ENCODE measurements at places on chromosomes 5 and 9.

DNA sequence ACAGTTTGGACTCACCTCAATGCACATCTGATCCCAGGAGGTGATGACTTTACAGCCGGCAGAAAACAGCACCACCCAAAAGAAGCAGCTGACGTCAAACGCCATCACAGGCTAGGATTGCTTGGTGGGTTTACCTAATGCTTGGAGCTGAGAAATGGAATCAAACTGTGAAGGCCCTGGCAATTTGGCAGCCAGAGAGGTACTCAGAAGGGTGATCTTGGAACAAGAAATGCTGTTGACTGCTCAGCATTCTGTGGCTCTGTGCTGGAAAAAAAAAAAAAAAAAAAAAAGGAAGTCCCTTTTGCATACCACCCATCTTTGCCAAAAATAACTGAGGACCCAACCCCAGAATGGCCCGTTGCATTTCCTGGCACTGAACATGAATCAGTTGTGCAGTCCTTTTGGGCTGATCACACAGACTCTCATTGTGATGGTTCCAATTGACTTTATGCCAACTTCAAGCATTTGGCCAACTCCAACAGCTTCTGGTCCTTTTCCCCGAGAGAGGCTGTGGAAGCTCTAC is at the start of gene CD180:
Gene CD180, minus strand, starts transcription at position 263 of the 523 bp plus-strand sequence. Its CDS starts 158 bp downstream, at position 105.
- no peaks in the 10 kb centered on the region for H3K27me3 ChIP-seq
- no peak for DNase-seq
- H3K27ac ChIP-seq: no peak within 1 kb of the TSS
- peaks cover 4% of the 10 kb centered on the region for H3K4me1 ChIP-seq

GRCh38 chr5:54703565-54704255 is 186.2 kb downstream of the SNX18 start:
- H3K27me3 ChIP-seq: no peaks in the 10 kb centered on the region
- no peak overlapping the region for H3K27ac ChIP-seq
- no peaks in the 10 kb centered on the region for H3K36me3 ChIP-seq
- peaks cover 7% of the 10 kb centered on the region for H3K4me1 ChIP-seq
- DNase-seq: no peak
- no peak overlapping the region for H3K4me3 ChIP-seq

GRCh38 chr5:62342476-62342837 is 36.5 kb downstream of the KIF2A start:
- peaks cover 14% of the 10 kb centered on the region for H3K36me3 ChIP-seq
- DNase-seq: no peak
- no peak overlapping the region for H3K27ac ChIP-seq
- no peaks in the 10 kb centered on the region for H3K4me1 ChIP-seq
- no peaks in the 10 kb centered on the region for H3K27me3 ChIP-seq
- no peak overlapping the region for H3K4me3 ChIP-seq

GRCh38 chr5:59760785-59761348 is 132.7 kb downstream of the PDE4D start:
- H3K36me3 ChIP-seq: no peaks in the 10 kb centered on the region
- no peak overlapping the region for H3K27ac ChIP-seq
- no peak for DNase-seq
- H3K27me3 ChIP-seq: no peaks in the 10 kb centered on the region
- H3K4me3 ChIP-seq: no peak overlapping the region
- peaks cover 33% of the 10 kb centered on the region for H3K4me1 ChIP-seq

GRCh38 chr5:78112931-78113330 is 181.6 kb downstream of the AP3B1 start:
- peak overlapping the region; percentile 12 for H3K27ac ChIP-seq
- DNase-seq: no peak
- no peak overlapping the region for H3K4me3 ChIP-seq
- peaks cover 4% of the 10 kb centered on the region for H3K4me1 ChIP-seq
- H3K36me3 ChIP-seq: peaks cover 13% of the 10 kb centered on the region

GRCh38 chr9:28620011-28620410 is 1046.7 kb upstream of the C9orf72 start:
- H3K27ac ChIP-seq: no peak overlapping the region
- H3K4me3 ChIP-seq: no peak overlapping the region
- no peaks in the 10 kb centered on the region for H3K27me3 ChIP-seq

GRCh38 chr5:176904276-176904675 is 5.1 kb upstream of the HK3 start:
- H3K4me3 ChIP-seq: no peak overlapping the region
- no peaks in the 10 kb centered on the region for H3K27me3 ChIP-seq
- no peak for DNase-seq

- H3K27me3 ChIP-seq: no peaks in the 10 kb centered on the region
- peaks cover 37% of the 10 kb centered on the region for H3K4me1 ChIP-seq
- no peaks in the 10 kb centered on the region for H3K36me3 ChIP-seq
- no peak overlapping the region for H3K27ac ChIP-seq
- no peak for DNase-seq
Observed at GRCh38 chr5:139271201-139272027, 22.1 kb upstream of the MATR3 start.

GRCh38 chr5:2631758-2632157 is 119.7 kb downstream of the IRX2 start:
- H3K4me3 ChIP-seq: no peak overlapping the region
- H3K4me1 ChIP-seq: peaks cover 17% of the 10 kb centered on the region
- H3K27ac ChIP-seq: no peak overlapping the region
- H3K27me3 ChIP-seq: peaks cover 54% of the 10 kb centered on the region
- no peaks in the 10 kb centered on the region for H3K36me3 ChIP-seq
- DNase-seq: no peak

- DNase-seq: peak; percentile 79
- no peak overlapping the region for H3K4me3 ChIP-seq
- H3K36me3 ChIP-seq: no peaks in the 10 kb centered on the region
- H3K27ac ChIP-seq: no peak overlapping the region
- no peaks in the 10 kb centered on the region for H3K4me1 ChIP-seq
Observed at GRCh38 chr9:97386733-97387503, 25.0 kb upstream of the TDRD7 start.

DNA sequence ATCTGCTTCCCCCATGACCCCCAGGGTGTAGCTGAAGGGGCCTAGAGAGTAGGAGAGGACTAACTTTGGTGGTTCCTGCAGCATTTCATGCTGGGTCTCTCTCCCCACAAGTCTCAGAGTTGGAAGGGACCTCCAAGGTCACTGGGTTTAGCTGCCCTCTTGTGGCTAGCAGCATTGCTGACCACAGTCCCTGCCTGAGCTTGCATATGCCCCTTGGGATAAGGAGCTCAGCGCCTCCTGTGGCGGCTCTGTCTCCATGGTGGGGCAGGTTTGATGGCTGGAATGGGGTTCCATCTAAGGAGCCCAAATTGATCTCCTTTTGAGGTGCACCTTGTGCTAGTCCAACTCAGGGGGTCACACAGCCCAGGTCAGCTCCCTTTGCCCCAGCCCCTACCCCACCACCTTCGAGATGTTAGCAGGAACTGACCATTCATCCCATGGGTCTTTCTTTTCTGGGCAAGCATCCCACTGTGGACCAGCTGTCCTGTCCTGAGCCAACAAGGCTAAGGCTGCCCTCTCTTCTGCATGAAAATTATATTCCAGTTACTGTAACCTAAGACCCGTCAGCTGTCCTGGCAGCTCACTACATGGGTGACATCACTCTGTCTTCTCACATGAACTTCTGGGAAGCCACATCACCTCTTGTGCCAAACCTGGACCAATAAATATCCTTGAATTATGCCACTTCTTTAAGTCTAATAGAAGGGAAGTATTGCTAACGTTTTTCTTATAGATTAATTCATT is 196.2 kb downstream of the HSPA4 start:
- no peak for DNase-seq
- no peaks in the 10 kb centered on the region for H3K36me3 ChIP-seq
- H3K27ac ChIP-seq: no peak overlapping the region
- H3K27me3 ChIP-seq: no peaks in the 10 kb centered on the region

DNA sequence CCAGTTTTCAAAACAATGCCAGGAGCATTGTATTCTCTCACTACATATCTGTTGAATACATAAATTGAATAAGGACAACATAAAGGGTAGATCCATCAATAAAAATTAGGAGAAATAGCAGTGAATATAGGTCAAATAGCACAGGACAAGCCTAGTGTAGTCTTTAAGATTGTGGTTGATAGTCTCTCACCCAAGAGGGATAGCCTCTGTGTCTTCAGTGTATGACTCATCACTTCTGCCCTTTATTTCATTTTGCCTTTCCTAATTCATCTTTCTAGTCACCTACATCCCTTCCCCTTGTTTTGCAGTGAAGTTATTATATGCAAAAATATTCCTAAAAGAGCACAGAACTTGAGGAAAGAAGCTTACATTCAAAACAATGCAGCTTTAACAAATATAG is 335.0 kb upstream of the TUSC1 start:
- no peak overlapping the region for H3K4me3 ChIP-seq
- H3K27ac ChIP-seq: no peak overlapping the region
- DNase-seq: no peak
- H3K36me3 ChIP-seq: no peaks in the 10 kb centered on the region
- no peaks in the 10 kb centered on the region for H3K4me1 ChIP-seq

DNA sequence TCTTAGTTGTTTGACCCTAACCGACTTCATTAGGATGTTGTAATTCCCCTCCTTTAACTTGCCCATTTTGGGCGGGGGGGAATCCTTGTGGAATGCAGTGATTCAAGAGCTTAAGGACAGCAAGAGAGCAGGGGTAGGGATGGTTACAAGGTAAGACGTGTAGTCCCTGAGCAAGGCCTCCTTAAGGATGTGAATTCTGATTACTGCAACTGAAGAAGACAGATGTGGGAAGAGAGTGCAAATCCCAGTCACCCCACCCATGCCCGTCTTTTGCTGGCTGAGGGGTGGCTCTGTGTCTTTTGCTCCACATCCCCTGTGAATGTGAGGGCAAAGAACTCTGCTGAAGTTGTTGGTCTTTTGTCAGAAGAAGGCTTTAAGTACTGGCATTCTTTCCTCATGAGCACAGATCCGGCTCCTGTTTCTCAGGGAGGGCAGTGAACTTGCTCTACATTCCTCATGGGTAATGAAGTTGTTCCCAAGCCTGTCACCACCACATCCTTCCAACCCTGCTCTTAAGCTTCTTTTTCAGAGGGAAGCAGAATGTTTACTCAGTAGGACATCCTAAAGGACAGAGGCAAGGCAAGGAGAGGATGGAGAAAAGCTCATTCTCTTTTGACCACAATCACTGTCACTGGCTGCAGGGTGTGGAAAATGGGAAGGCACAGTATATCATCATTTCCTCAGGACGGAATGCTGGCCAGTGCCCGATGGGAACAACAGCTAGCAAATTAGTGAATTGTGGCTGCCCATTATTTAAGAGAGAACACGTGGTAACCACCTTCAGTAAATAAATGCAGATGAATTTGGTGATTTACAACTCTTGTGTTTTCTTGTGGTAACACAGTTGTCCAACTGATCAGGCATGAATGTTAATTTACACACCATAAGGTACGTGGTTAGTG is 61.5 kb downstream of the RAI14 start:
- DNase-seq: no peak
- H3K4me3 ChIP-seq: no peak overlapping the region
- H3K27me3 ChIP-seq: no peaks in the 10 kb centered on the region
- H3K36me3 ChIP-seq: peaks cover 21% of the 10 kb centered on the region

Measured in mesothelial cell of epicardium (in vitro differentiated cells).